ENCODE measurements at places on chromosomes 3 and 15.

DNA sequence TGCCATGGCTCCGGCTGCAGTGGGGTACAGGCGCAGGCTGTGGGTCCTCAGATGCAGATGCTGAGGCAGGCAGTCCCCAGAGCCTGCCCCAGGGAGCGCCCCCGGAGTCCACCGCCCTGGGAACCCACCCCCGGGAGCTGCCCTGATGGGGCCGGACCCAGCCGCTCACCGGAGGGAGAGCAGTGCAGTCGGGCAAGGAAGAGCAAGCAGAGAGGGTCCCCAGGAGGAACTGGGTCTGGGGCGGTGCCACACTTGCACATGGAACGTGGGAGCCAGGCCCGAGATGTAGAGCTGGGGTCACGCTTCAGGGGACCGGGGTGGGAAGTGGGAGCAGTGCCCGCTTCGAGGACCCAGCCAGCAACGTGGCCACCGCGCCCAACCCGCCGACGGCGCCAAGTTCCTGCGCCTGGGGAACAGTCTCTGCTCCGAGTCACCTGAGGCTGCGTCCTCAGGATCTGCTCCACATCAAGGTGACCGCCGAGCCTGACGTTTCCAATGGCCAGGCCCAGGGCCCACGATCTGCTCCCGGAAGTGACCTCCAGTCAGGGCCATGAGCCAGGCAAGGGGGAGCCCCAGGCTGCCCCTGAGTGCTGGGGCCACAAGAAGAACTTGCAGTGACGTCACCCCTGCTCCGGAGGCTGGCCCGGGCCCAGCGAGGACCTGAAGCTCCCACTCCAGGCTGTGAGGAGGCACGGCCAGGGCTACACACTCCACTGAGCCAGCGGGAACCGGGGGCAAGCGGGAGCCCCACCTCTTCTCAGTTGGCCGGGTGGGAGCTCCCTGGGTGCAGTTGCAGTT lies 27.0 kb upstream of the TFG start:
- DNase-seq: no peak

GRCh38 chr3:74515451-74515850 lies 99.0 kb downstream of the CNTN3 start:
- no peak for DNase-seq

DNA sequence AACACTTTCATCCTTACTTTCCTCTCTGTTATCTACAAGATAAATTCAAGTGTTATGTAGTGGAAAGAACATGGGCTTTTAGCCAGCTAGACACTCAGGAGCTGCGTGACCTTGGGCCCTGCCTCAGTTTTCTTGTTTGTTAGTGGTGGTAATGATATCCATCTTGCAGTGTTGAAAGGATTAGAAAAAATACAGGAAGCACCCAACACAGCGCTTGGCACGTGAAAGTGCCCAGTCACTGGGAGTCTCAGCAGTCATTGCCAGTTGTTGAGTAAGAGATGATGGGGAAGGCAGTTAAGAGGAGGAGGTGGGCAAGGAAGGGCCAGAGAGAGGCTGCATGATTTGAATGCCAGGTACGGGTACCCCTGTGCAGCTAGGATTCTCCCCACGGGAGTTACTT lies 5.3 kb downstream of the PDIA5 start:
- DNase-seq: no peak

GRCh38 chr3:115523458-115523857 lies 99.9 kb upstream of the GAP43 start:
- no peak for DNase-seq
